ENCODE measurements at places on chromosomes 6 and 20.

GRCh38 chr6:110385458-110385863 lies 27.3 kb upstream of the METTL24 start:
- DNase-seq: no peak

GRCh38 chr6:134467620-134468019 lies 149.7 kb upstream of the SGK1 start:
- DNase-seq: no peak

DNA sequence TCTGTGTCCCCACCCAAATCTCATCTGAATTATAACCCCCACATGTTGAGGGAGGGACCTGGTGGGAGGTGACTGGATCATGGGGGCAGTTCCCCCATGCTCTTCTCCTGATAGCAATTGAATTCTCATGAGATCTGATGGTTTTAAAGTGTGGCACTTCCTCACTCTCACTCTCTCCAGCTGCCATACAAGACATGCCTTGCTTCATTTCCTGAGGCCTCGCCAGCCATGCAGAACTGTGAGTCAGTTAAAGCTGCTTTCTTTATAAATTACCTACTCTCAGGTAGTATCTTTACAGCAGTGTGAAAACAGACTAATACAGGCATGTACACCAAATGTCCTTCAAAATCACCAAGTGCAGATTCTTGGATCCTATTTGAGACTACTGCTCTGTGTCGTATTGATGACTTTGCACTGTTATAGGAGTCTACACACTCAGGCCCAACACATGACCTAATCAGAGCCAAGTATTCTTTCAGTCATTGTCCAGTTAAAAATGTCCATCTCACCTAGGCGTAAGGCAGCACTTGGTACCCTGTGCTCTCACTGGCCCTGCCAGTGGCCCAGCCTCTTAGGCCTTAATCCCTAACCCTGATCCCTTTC lies 52.8 kb upstream of the UST start:
- no peak for DNase-seq

DNA sequence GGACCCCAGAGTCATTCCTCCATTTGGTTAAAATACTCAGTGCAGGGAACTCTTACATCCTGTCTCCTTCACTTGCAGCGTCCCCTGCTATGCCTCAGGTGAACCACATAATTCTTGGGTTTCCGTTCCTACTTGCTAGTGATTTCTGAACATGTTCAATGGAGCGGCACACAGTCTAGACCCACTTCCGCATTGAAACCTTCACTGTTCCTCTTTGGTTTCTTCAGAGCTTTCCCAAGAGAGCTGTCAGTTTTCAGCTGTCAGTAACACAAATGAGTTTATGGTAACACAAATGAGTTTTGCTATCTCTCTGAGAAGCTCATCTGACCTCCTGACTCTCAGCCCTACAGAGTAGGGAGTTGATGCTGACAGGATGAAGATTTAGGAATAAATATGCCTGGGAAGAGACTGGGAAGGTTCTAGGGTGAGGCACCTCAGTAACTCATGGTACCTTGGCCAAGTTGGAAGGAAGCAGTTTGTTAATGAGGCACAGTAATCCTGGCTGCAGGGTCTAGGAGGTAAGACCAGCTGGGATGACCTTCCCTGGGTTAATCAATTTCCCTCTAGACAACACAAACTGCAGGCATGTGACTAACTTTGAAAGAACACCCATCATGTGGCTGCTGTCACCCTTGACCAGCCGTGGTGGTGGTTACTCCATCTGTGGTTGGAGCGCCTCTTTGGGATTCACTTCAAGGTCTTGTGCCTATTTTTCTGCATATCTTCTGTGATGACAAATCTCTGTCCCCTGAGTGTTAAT lies 5.4 kb downstream of the SYS1 start:
- DNase-seq: peak; percentile 73

DNA sequence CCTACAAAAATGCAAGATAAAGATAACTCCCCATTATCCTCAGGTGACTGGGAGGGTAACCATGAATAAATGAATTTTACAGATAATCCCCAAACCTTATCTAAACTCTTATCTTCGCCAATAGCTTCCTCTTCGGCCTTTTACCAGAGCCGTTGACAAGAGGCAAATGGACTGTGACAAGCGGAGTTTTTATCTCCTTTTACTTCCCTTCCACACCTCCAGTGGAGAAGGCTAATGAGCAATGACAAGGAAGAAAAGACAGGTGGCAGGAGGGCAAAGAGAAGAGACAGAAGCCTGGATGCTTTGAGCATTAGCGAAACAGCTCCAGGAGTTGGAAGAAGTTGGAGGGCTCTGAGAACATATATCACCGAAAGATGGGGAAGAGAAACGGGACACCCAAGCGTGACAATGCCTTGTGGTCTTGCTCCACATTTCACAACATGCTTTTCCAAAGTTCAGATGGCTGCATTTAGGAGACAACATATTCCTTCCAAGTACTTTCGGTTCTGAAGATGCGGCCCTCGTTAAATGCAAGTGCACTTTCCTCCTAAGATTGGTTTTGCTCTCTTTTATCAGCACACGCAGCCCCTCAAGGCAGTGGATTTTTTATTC lies 69.2 kb downstream of the PRDM1 start:
- DNase-seq: no peak

DNA sequence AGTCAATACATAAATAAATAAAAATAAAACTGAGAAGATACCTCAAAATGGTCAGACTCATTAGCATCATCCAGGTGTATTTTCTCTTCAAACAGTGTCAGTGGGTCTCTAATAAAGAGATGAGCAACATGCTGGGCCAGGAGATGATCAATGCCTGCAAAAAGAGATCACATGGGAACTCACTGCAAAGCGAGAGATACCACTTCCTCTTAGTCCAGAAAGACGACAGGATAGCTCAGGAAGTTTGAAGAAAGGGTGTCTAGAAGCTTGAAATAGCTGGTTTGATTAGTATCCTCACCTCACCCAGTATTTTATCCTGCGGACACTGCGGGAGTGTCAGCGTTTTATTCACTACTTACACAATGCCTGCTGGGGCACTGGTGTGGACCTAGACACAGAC lies 38.0 kb downstream of the GCLC start:
- no peak for DNase-seq

DNA sequence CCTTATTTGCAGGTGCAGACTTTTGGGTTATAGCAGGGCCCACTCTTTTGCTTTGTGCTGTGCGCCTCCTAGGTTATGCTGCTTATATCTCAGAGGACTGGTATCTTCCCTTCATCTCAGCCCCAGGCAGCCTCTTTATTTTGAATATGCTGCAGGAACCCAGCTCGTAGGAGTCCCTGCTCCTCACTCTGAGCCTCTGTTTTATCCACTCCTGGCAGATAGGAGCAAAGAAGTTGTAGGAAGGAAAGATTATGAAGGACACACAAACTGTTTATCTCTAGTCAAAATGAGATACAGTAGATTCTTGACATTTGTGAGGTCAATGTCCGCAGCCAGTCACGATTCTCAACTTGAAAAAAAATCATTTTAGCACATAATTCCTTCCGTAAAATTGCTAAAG lies 15.6 kb downstream of the L3MBTL3 start:
- no peak for DNase-seq

DNA sequence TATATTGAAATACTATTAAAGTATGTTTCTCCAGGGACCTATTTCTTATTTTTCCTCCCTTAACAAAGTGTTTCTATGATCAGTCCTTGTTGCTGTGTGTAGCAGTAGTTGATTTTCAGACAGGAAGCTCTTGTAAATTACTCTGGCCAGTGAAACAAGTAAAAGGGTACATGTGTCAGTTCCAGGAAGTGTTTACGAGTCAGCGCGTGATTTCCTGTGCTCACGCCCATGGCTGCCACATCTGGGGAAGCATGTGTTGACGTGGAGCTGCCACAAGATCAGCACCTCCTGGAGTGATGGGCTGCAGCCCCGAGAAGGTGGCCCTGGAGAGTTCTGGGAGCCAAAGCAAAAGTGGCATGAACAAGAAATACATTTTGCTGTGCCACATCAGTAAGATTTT lies 38.6 kb upstream of the GGTLC1 start:
- DNase-seq: peak; percentile 4

GRCh38 chr6:142935553-142936517 lies 9.1 kb downstream of the HIVEP2 start:
- no peak for DNase-seq

GRCh38 chr6:164331026-164331425 lies 916.5 kb downstream of the QKI start:
- no peak for DNase-seq

GRCh38 chr6:3777730-3778461 lies 26.4 kb upstream of the PXDC1 start:
- DNase-seq: no peak

DNA sequence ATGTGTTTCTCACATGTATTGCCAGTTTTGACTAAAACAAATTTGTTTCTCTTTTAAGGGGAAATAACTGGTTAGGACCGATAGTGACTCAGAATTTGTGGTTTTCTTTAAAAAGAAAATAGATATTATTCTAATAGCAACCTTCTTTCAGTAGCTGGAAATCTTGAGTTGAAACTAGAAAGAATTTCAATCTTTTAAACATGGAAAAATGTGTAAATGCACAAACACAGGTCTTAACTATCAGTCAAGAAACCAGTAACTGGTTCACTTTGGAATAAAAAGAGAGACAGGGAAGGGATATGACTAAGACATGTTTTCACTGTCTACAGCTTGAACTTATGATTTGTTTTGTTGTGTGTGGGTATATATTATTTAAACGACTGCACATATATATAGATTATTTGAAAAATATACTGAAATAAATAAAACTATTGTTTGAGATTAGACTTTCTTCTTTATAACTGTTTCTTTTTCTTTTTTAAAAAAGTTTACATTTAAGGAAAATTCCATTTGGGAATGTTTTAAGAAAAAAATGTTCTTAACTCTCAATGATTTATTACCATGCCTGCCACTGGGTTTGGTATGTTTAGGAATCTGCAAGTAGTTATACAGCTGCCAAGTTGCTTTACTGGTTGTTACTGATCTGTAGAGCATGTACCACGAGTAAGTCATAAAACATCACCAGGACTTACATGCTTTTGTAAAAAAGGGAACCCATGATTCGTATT lies 753.3 kb upstream of the MARCKS start:
- DNase-seq: no peak

GRCh38 chr6:106751501-106752252 lies 122.3 kb downstream of the QRSL1 start:
- no peak for DNase-seq

DNA sequence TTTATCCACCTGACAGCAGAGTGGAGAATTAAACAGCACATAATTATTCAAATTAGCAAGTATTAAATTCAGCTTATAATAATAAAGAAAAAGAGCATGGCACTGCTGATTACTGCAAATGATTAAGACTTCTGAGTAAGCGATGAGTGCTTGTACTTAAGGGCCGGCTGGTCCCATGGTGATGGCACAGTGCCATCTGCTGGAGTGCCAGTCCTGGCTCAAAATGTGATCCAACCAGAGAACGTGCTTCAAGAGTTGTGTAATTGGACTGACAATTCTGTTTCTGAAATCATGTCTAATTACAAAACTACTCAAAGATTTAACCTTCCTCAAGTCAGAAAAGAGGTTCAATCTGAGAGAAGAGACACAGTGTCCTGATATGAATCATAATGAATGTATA lies 181.6 kb upstream of the RGS17 start:
- DNase-seq: peak; percentile 13

- DNase-seq: no peak
These were observed 462.6 kb downstream of the TBC1D32 start for GRCh38 chr6:120871416-120872261.

DNA sequence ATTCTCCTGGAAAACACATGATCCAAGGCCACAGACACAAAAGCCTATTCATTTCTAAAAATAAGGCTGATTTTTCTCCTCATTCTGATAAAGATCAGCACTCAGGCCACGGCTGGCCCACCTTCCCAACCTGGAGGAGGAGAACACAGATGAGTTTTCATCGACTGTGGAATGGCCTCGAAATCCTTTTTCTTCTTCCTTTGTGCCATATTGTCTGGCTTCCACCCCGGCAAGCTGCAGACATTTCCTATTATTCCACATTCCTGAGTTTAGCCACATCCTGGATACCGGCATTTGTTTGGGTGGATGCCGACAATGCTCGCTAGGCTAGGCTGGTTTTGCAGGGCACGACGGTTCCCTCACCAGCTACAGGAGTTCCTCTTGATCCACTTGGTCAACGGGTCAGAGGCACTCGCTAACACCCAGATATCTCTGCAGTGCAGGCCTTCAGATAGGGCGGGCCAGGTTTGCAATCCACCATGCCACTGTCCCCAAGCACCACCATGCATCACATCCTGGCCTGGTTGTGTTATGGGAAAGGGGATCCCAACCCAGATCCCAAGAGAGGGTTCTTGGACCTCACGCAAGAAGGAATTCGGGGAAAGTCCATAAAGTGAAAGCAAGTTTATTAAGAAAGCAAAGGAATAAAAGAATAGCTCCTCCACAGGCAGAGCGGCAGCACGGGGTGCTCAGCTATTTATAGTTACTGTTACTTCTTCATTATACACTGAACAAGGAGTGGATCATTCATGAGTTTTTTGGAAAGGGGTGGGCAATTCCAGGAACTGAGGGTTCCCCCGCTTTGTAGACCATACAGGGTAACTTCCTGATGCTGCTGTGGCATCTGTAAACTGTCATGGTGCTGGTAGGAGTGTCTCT lies 4.2 kb upstream of the CTSZ start:
- no peak for DNase-seq

- DNase-seq: no peak
These were observed 136.1 kb upstream of the CDYL start for GRCh38 chr6:4640139-4640538.

DNA sequence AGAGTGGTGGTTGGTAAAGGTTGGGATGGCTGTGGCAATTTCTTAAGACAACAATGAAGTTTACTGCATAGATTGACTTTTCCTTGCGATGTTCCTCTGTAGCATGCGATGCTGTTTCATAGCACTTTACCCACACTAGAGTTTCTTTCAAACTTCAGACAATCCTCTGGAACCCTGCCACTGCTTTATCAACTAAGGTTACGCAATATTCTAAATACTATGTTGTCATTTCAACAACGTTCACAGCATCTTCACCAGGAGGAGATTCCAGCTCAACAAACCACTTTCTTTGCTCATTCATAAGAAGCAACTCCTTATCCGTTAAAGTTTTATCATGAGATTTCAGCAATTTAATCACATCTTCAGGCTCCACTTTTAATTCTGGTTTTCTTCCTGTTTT lies 161.2 kb upstream of the NRSN1 start:
- DNase-seq: no peak

DNA sequence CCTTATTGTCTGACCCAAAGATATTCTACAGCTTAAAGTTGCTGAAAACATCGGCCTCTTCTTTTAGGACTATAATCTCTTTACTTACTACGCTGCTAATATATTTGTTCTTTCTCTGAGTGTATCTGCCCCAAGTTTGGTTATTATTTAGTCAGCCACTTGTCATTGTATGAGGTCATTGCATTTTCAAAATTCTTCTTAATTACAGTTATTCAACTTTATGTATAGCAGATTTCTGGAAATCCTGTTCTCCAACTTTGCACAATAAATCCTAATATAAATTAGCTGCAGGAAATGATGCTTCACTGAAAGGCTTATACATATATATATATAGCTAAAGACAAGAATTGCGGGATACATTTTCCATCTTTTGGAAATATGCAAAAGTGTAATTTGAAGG lies 88.5 kb upstream of the HIVEP1 start:
- DNase-seq: no peak

Data from GM19239 (cell line).